ENCODE measurements at places on chromosomes 11 and 22.

- DNase-seq = no peak
Observed at GRCh38 chr11:115496892-115497291, 7.3 kb downstream of the CADM1 start.

DNA sequence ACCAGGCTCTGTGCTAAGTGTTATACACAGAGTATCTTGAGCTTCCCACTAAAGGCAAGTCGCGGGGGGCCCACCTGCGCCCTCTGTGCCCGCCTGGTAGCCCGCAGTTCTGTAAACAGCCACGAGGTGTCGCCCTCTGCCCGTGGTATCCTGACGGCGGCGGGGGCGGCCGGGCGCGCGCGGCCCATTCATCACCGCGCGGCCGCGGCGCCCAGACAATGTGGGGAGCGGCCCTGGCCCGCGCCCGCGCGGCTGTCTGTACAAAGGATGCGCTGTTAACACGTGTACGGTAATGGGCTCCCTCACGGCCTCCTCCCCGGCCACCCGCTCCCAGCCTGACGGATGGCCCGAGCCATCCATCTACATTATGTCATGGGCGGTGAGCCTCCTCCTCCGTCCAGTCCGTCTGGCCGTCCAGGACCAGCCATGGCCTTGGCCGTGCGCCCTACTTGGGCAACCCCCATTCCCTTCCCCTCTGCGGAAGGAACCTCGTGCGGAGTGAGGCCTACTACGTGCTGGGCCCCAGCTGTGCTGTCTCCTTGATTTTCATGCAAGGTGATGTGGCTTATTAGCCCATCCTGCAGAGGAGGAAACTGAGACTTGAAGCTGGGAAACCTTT is 99.4 kb downstream of the MIAT start:
- peak; percentile 22 for DNase-seq

DNA sequence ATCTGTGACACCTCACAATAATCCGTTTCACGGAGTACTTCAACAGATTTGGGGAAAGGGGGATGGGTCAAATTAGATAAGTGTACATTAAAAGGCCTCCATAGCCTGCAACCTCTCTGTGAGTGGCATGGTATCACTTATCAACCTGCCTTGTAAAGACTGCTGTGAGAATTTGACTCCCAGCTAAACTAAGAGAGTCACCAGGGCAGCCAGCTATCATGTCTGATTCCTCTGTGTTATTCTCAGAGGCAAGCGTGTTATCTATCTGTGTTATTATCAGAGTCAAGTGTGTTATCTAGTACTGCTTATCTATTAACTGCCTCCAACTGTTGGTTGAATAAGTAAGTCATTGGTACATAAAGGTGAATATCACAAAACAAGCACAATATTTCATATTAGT is 4.1 kb upstream of the FAM83F start:
- DNase-seq = no peak

GRCh38 chr11:7955191-7955590 is 10.1 kb downstream of the NLRP10 start:
- no peak for DNase-seq
